ENCODE measurements at places on chromosomes 7 and 10. TPM values are rescaled to one million over a fixed set of nuclear protein-coding genes. Genes with fewer than 3 reads are reported as not detected.

Gene EVX1
- not detected for total RNA-seq

Gene TMEM273
- total RNA-seq: not detected

Gene LDB3
- total RNA-seq: 0.45 TPM

Gene VKORC1L1
- 25.0 TPM for total RNA-seq

Gene NKX2-3
- not detected for total RNA-seq

Gene CACNB2
- not detected for total RNA-seq

Gene LAMTOR4
- 232 TPM for total RNA-seq

Gene ARF5
- 155 TPM for total RNA-seq

Gene ACTR1A
- total RNA-seq: 79.4 TPM

Gene COL17A1
- 0.23 TPM for total RNA-seq

Gene MDFIC
- 45.0 TPM for total RNA-seq

Gene CTTNBP2
- 3.6 TPM for total RNA-seq

Gene ARHGEF35
- 3.6 TPM for total RNA-seq

Gene CYP3A5
- 0.57 TPM for total RNA-seq

Gene TMEM236
- 0.06 TPM for total RNA-seq

Gene GPR15LG
- total RNA-seq: not detected

Gene NOS3
- total RNA-seq: 0.39 TPM

Gene GFRA1
- 0.80 TPM for total RNA-seq

Data from Daoy (cell line).